ENCODE measurements at places on chromosomes 12 and 14.

GRCh38 chr14:88049936-88050335, 45.0 kb downstream of the GPR65 start:
- no peak for DNase-seq

- DNase-seq, result no peak
These were observed 139.5 kb downstream of the ERC1 start for GRCh38 chr12:1130571-1130970.

DNA sequence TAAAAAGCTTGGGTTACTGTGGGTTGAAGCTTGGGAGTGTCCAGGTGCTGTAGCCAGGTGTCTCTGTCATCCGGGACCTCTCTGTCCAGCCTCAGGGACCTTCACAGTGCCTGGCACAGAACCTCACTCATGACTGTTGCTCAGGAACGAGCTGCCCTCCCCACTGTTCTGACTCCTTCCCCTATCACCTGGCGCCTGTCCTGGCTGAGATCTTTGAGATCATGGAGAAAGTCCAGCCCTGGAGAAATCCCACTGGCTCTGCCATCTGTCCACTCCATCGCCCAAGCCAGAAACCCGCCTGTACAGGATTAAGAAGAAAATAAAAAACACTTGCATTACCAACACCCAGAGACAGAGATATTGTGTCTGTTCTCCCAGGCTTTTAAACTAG, 53.5 kb downstream of the DGLUCY start:
- no peak for DNase-seq

GRCh38 chr14:64464651-64465050, 648 bp upstream of the AKAP5 start:
- peak; percentile 4 for DNase-seq

DNA sequence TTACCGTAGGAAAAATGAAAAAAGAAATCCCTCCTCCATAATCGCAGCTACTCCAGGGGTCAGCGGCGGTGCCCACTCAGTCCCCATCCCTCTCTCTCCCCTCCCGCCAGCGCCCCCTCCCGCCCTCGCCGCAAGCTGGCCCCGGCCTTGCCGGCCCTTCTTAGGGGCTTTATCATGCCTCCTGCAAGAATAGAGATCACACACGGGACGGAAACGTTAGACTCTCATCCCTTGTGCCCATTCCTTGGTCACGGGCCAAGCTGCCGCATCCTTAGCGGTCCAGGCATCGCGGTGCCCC, 692 bp upstream of the COX14 start:
- DNase-seq, result no peak

- peak; percentile 46 for DNase-seq
These were observed 18.0 kb upstream of the DLK1 start for GRCh38 chr14:100708425-100709288.

DNA sequence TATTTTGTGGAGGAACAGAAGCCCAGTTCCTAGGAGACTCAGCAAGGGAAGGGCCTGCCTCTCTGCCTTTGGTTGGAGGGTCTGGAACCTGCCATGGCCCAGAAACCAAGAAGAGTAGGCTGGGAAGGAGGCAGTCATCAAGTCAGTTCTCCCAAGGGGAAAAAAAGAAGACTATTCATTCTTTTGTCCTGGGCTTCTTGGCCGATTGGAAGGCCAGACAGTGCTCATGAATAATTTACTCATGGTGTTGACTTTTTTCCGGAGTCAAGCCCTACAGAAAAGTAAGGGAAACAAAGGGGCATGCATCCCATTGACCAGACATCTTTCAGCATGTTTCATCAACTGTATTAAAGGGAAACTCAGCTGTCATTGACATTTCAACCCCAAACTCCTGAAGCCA, 168.1 kb downstream of the PRKCH start:
- DNase-seq, result no peak

DNA sequence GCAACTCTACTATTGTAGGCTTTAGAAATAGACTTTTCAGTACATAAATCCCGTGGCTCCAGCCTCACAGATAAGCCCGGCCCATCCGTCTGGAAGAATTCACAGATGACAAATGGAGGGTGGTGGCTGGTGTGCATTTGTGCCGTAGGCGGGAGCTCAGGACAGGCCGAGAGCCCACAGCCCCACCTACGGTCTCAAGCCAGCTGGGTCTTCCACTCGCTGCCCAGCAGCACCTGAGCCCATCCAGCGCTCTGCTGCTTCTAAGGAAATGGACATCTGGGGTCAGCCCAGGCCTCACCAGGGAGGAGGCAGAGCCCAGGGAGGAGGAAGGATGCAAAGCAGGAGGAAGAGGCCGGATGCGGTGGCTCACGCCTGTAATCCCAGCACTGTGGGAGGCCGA, 72.8 kb downstream of the KIF26A start:
- DNase-seq, result no peak

- no peak for DNase-seq
These were observed 102.8 kb upstream of the RASSF8 start for GRCh38 chr12:25855716-25856115.

DNA sequence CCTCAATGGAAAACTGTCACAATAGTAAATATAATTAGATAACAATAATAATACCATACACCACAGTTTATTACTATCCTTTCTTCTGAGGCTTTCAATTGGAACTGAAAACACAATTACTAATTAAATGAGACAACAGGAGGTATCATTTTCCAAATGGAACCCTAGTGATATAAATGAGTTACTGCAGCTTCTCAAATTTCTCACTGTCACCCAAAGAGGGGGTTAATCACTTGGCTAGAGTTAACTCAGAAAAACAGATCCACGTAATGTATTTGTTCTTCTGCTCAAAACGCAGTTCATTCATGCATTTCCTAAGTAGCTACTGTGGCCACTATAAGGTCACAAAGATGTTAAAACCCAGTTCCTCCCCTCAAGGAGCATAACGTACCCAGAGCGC, 120.9 kb upstream of the FOXN3 start:
- DNase-seq, result no peak

DNA sequence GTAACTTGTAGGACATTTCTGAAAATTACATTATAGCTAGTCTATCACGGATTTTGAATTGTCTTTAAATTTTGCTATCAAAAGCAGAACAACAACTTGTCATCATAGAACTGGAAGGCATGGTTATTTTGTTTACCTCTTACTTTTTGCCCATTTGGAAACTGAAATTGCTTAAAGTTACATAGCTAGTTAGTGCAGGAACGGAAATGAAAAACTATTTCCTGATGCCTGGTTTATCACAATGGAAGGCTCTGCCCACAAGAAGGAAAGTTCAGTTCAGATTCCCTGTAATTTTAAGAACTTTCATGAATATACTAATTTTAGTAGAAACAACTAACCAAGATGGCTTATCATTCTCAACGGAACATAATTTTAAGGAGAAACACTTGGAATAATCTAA, 427.7 kb downstream of the RAD51B start:
- DNase-seq, result no peak

DNA sequence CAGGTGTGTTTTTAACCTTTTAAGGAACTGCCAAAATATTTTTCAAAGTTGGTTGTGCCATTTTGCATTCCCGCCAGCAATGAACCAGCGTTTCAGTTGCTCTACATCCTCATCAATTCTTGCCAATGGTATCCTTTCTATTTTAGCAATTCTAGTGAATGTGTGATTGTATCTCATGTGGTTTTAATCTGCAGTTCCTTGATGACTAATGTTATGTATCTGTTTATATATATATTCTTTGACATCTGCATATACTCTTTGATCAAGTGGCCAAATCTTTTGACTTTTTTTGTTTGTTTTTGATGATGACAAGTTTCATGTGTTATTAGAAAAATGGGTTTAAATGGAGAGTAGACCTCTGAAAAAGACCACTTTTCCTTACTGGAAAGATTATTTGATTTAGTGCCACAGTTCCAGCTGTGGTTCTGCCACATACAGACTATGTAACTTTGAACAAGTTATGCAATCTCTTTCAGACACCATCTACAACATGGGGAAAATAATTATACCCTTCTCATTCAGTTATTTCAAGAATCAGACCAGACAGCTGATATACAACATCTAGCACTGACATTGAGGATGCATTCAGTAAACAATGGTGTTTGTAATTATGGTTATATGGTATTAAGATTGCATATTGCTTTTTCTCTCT, 146.3 kb upstream of the CNOT2 start:
- DNase-seq, result no peak

DNA sequence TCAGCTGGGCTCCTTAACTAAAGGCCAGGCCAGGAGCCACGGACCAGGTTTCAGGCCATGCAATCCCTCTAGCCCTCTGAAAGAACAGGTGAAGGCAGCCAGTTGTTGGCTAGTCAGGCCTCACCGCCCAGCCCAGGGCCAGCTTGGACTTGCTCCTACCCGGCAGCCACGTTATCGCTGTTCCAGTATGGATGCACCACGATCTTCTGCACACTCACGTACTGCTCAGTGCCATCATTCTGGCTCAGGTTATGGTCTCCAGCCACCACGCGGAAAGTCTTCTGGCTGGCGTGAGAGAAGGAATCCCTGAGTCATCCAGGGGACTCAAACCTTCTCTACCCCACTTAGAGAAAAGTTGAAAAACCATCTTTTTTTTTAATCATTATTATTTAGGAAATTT, 4.1 kb downstream of the CELA1 start:
- no peak for DNase-seq

DNA sequence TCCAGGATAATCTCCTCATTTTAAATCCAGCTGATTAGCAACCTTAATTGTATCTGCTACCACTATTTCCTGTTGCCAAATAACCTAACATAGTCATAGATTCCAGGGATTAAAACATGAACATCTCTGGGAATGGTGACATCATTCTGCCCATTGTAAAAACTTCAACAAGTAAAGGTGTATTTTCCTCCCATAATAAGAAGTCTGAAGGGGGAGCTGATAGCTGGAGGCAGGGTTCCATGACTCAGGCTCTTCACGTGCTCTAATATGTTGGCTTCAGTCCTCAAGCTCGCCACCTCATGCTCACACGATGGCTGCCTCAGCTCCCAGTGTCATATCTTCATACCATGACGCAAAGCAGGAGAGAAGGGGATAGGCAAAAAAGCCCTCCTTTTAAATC, 172.0 kb upstream of the VASH1 start:
- no peak for DNase-seq

DNA sequence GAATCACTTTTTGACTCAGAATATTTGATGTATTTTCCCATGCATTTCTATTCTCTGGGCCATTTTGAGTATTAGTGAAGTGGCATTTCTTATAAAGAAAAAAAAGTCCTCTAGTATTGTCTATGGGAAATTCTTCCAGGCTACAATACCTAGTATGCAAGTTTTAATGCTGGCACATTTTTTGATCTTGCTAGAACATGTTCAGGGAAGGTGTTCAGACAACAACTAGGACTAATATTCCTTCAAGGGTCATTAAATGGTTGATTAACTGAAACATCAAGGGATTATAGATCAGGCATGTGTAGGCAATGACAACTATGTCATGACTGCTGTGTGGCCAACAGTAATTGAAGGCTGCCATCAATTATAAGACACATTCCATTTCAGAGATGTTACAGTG, 7.7 kb downstream of the CCDC184 start:
- DNase-seq, result no peak

DNA sequence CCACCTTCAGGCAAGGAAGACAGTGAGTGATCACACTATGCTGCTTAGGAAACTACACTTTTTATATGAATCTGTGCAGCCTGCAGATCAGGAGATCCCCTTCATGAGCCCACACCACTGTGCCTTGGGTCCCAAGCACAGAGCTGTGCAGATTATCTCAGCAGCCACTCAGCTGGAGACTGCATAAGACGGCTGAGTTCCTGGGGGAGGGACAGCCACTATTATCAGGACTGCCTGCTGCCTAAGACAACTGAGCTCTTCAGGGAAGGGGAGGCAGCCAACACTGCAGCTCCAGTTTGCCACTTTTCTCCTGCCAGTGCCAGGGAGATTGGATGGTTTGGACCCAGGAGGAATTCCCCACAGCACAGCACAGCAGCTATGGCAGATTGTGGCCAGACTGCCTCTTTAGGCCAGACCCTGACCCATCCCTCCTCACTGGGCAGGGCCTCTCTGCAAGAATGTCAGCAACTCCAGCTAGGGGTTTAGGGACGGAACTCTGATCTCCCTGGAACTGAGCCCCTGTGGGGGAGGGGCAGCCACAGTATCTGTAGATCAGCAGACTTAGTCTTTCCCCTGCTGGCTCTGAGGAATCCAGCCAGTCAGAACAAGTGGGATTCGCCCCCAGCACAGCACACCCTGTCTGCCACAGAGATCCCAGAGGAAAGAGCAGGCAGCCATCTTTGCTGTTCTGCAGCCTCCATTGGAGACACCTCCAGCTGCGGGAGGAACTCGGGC, 141.3 kb downstream of the KLHL28 start:
- DNase-seq, result no peak

DNA sequence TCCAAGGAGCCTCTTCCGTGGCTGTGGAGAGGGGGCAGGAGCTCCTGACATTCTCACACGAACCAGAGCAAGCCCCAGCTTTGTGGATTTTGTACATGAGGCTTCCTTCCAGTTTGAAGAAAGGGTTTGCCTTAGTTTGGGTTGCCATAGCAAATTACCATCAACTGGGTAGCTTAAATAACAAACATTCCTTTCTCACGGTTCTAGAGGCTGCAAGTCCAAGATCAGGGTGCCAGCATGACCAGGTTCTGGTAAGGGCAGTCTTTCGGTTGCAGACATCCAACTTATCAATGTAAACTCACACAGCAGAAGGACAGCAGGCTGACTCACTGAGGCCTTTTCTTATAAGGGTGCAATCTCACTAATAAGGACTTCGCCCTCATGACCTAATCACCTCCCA, 25.9 kb upstream of the STAB2 start:
- DNase-seq, result no peak

GRCh38 chr12:92533280-92533890, 169.4 kb upstream of the PLEKHG7 start:
- no peak for DNase-seq

DNA sequence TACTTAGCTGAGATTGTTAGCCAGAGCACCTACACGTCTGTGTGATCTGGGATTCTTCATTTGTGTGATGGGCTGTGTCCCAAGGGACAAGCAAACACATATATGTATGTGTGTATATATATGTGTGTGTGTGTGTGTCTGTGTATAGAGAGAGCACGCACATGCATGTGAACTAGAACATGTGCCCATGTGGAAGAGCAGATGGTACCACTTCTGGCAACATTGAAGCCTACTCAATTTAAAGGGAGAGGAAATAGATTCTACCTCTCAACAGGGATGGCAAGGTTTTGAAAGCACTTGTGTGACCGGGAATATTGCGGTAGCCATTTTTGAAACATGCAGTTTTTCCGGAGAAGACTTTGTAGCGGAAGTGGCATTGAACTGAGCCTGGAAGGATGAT, 1.4 kb downstream of the TOMM20L start:
- no peak for DNase-seq
